ENCODE measurements at places on chromosomes 5 and 9.

DNA sequence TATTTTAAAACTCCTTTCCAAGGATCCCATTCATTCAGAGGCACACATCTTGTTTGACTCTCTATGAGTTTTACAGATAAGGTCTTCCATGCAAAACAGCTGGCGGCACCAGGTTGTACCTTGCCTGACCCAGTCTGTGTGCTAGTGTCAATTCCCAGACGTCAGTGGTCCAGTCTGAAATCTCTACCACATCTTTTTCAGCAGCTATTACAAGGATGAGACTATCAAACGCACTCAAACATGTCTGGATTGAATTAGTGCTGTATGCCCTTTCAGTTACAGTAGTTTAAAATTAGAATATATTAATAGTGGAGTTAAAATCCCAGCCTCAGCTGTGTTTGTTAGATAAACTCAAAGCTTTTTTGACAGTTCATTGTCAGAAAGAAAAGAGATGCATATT is 11.7 kb downstream of the CDC14B start:
- H3K36me3 ChIP-seq = no peaks in the 10 kb centered on the region
- H3K27ac ChIP-seq = no peak overlapping the region
- peaks cover 29% of the 10 kb centered on the region for H3K4me1 ChIP-seq
- H3K27me3 ChIP-seq = no peaks in the 10 kb centered on the region

- H3K27ac ChIP-seq = peak overlapping the region; percentile 32
- no peaks in the 10 kb centered on the region for H3K36me3 ChIP-seq
- no peaks in the 10 kb centered on the region for H3K27me3 ChIP-seq
- no peak for DNase-seq
Observed at GRCh38 chr9:115088860-115089259, 29.1 kb downstream of the TNC start.

DNA sequence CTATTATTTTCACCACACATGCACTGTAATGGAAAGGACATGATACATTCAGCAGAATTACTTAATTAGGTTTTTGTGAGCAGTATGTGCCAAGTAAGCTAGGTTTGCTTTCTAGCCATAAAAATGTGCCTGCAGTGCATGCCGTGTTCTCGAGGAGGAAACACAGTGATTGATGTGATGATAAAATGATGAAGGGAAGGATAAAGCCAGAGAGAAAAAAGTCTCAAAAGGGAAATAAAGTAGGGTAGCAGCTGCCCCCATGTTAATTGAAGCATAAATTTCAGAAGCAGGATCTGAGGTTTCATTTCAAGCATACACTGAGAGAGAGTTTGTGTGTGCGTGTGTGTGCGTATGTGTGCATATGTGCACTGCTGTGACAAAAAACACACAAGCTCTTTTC is 714.2 kb upstream of the C9orf72 start:
- no peak overlapping the region for H3K27ac ChIP-seq
- H3K36me3 ChIP-seq = no peaks in the 10 kb centered on the region
- no peaks in the 10 kb centered on the region for H3K27me3 ChIP-seq
- no peak for DNase-seq

GRCh38 chr5:176491101-176491502 is 42.9 kb downstream of the FAF2 start:
- H3K27me3 ChIP-seq = no peaks in the 10 kb centered on the region
- no peak for DNase-seq
- H3K36me3 ChIP-seq = peaks cover 39% of the 10 kb centered on the region
- no peaks in the 10 kb centered on the region for H3K4me1 ChIP-seq
- H3K27ac ChIP-seq = no peak overlapping the region

- no peaks in the 10 kb centered on the region for H3K27me3 ChIP-seq
- peaks cover 61% of the 10 kb centered on the region for H3K4me1 ChIP-seq
- H3K36me3 ChIP-seq = no peaks in the 10 kb centered on the region
- H3K4me3 ChIP-seq = peak overlapping the region; percentile 35
Observed at GRCh38 chr5:150138551-150139265, 16.9 kb downstream of the PDGFRB start.

DNA sequence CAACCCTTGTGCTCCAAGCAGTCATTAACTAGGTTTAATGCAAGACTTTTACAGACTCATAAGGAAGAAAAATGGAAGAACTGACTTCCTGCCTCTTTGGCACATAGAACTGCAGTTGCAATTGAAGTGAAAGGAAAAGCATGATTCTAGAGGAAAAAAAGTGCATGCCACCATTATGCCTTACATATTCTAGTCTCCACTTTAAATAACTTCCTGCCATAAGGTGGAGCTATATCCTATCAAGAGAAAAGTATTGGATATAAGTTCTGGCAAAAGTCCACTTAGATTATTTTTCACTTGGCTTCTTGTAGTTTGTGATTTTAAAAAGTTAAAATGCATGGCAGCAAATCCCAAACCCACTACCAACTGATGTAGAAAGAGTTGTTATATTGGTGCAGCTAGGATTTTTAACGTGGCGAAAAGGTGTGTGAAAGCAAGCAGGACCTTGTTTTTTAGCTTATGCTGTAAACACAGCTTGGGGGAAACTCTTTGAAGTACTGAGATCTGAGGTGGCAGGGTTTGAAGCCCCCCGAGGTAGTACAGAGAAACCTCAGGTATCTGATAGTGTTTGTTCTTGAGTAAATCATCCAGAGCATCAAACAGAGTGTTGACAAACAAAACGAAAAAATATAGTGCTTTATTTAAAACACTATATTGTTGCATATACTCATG is 117.9 kb downstream of the ANXA1 start:
- H3K4me3 ChIP-seq = no peak overlapping the region
- H3K27ac ChIP-seq = no peak overlapping the region
- no peak for DNase-seq
- no peaks in the 10 kb centered on the region for H3K36me3 ChIP-seq
